ENCODE measurements at places on chromosomes 11 and 22.

- no peak for DNase-seq
Observed at GRCh38 chr11:11476499-11476898, 123.4 kb upstream of the CSNK2A3 start.

- DNase-seq = peak; percentile 67
Observed at GRCh38 chr11:93591247-93591898, 48.2 kb upstream of the SMCO4 start.

GRCh38 chr11:19800162-19800561 is 87.5 kb downstream of the NAV2 start:
- peak; percentile 39 for DNase-seq

- peak; percentile 91 for DNase-seq
Observed at GRCh38 chr11:69010964-69011623, 2.0 kb downstream of the MRGPRF start.

DNA sequence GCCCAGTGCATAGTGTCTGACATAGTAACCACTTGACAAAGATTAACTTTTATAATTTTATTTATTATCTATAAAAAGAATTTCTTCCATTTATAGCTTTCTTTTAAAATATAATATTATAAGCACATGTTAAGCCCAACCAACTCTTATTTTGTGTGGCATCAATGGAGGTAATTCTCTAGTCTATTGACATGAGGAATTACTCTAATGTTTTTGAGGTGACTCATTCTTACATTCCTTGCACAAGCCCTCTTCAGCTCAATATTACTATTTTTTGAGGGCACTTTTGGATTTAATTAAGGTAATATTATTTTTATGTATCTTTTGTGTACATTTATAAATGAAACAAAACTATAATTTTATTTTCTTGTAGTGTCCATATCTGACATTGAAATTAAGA is 59.6 kb downstream of the AASDHPPT start:
- DNase-seq = no peak

DNA sequence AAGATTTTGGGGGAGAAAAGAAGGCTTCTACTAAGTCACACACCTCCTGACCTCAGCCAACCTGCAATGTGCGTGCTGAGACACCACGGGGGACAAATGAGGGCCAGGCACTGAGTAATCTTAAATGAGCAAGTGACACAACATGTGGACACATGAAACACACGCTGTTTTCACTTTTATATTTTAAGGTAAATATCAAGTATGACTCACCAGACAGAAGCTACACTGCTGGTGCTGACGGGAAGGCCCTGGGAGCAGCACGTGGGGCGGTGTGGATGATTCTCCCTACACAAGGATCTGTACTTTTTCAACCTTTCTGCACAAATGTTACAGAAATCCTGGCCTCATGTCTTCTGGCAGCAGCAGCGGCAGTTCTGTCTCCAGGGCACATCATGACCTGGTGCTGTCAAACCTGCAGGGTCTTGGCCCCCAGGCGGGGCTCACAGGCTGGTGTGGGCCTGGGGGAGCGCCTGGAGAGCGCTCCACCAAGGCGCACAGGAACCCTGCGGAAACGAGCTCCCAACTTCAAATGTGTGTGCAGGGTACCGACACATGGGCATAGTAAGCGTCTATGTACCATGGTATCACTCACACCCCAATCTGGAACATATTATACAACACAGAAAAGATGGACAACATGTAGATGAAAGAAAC is 61.7 kb downstream of the DGCR2 start:
- peak; percentile 18 for DNase-seq

GRCh38 chr11:36012979-36013378 is 69.1 kb downstream of the LDLRAD3 start:
- no peak for DNase-seq

DNA sequence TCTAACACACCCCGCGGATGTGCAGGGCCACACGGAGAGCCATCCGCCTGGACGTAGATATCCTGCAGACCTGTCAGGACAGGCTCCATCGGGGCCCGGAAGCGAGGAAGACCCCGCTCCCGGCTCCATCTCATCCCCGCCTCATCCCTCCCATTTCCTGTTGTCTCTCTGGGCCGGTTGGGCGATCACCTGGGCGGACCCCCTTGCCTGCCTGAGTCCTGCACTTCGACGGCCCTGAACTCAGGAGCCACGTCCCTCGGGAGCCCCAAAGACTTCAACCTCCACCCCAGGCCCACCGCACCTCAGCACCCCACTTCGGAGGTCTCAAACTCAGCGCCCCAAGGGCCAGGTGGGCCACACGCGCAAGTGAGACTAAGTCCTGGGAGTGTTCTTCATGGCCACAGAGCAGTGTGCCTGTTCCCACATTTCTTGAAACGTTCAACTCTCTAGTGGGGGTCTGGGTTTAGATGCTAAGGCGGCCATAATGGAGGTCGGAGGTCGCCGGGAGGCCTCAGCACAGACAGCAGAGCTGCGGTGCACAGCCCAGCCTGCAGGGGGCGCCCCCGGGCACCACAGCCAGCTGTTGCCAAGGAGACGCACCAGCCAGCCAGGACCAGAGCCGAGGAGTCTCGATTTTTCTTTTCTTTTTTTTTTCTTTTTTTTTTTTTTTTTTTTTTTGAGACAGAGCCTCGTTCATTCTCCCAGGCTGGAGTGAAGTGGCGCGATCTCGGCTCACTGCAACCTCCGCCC is 26.0 kb upstream of the FADD start:
- peak; percentile 11 for DNase-seq

GRCh38 chr22:42173183-42173926 is 42.7 kb upstream of the CYP2D6 start:
- DNase-seq = no peak
